Activated CD8-positive, alpha-beta memory T cell treated with anti-CD3 and anti-CD28 coated beads for 4 hours (primary cell): ENCODE measurements at places on chromosomes 7 and 10.

DNA sequence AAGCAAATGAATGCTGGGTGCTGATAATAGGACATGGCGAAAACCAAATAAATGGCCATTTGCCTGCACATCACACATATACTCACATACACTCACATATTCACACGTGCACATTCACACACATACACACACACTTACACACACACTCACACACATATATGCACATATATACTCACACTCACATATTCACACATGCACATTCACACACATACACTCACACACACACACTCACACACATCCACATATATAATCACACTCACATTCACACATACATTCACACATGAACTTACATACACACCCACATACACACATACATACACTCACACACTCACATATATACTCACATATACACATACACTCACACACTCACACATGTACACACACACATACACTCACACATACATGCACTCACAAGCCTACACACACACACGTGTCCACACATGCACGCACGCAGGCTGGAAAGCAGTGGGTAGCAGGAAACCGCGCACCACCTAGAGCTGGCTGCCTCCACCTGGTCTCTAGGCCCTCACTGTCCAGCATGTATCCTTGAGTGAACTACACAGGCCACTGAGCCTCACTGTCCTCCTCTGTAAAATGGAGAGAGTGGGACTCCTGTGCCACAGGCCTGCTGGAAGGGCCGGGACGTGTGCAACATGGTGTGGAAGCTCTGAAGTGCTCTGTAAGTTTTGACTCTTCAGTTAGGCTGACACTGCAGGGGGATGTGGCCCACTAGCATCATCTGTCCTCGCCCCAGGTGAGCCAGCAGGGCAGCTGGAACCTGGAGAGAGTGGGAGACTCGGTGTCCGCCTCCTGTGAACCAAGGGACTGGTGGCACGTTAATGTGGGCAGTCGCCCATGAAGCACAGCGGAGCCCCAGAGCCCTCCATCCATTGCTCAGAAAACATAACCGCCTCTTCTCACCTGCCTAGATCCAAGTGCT, 14.9 kb downstream of the TMEM72 start:
- DNase-seq = no peak

- DNase-seq = no peak
Observed at GRCh38 chr7:31991846-31992245, 78.4 kb downstream of the PDE1C start.

- no peak for DNase-seq
Observed at GRCh38 chr10:34655286-34656170, 159.6 kb downstream of the PARD3 start.

- DNase-seq = no peak
Observed at GRCh38 chr10:79937701-79938151, 11.2 kb downstream of the SFTPD start.

GRCh38 chr10:642186-642890, 47.1 kb downstream of the DIP2C start:
- DNase-seq = no peak

GRCh38 chr10:79053081-79053434, 15.7 kb upstream of the ZMIZ1 start:
- no peak for DNase-seq

DNA sequence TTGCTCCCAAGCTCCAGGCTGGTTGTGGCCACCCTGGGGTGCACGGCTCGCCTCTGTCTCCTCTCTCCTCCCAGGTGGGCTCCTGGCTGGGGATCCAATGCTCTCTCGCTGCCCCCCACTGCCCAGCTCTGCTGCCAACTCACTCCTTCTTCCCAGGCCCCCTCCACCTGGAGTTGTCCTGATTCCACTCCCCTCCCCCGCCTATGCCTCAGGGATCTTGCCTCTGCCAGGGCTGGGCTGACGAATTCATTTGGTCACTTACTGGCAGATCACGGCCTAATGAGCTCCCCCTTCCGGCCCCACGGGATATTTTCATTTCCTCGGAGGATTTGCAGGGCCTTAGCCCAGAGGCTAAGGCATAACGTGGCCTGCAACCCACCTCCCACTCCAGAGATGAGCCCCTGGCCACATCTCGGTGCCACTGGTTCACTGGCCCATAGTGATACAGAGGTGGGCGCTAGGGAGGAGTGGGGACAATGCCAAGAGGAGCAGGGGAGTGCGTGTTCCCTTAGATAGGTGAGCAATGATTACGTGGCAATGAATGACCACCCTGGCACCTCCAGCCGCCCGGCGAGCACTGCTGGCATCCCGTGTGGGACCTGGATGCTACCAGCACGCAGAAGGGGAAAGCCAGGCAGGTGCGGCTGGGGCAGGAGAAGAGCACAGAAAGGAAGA, 344.6 kb upstream of the SHH start:
- DNase-seq = no peak

DNA sequence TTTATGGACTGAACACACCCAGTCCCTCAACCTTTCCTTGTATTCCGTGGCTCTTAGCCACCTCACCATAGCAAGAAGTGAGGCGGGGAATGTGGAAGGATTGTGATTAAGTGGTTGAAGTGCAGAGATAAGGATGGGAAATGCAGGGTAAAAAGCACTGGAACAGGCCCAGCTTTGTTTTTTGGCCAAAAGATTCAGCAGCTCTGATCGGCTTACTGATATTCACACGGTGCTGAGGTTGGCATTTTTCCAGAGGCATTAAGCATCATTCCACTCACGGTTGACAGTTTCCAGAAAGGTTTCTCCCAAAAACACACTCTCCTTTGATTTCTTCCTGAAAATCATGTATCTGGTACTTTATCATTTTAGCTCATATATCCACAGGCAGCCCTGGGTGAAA, 544.2 kb downstream of the CNTNAP2 start:
- DNase-seq = no peak

GRCh38 chr7:137097111-137097510, 228.7 kb downstream of the CHRM2 start:
- no peak for DNase-seq

GRCh38 chr10:70807556-70807955, 8.2 kb upstream of the SGPL1 start:
- no peak for DNase-seq

GRCh38 chr7:87058744-87059524, 520 bp downstream of the ELAPOR2 start:
- no peak for DNase-seq

DNA sequence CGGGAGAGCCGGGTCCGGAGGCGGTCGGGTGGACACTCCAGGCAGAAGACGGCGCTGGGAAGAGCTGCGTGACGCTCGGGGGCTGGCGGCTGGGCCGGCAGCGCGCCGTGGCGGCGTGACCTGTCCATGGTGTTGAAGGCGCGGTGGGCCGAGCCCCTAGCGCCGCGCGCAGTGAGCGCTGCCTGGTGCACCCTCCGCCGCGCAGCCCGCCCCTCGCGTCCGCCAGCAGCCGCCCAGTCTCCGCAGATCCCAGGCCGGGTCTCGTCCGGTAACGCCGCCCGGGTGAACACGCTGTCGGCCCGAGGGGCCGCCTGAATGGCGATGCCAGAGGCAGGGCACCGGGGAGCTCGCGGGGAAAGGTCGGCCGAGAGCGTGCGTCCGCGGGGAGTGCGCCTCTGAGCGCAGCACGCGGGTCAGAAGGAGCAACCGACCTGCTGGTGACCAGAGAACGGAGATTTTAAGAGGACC, 657 bp upstream of the TMEM178B start:
- no peak for DNase-seq

GRCh38 chr10:31591569-31591968, 272.6 kb downstream of the ZEB1 start:
- no peak for DNase-seq

DNA sequence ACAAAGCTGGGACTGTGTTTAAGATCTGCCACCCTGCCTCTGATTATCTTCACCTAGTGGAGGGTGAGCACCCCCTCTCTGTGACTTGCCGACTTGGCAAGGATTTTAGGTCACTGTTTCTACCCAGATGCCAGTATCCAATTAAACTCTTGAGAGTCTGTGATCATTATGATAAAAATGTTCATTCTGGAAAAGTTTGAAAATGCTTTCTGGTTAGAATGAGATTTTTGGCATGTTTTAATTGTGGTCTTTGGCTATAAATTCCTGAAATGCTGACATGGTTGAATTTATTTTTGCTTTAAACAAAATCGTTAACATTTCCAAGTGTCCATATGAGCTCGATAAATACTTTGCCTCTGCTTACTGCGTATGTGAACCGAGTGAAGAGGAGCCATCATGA, 221.4 kb downstream of the BICC1 start:
- no peak for DNase-seq

DNA sequence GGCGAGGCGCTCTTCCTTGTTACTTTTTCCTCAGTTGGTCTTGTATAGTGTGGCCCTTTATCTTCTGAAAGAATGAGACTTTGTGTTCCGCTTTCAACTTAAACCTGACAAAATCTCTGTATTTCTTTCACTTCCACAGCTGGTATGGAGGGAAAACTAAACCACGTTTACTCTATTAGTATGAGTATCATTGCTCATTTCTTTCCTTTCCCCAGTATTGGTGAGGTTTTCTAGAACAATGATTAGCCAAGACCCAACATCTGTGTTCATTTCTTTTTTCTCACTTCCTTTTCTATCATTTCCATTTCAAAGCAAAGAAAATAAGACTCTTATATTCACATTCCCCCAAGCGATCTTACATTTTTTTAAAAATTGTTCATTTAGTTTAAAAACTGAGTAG, 165.3 kb downstream of the PAXIP1 start:
- DNase-seq = no peak

GRCh38 chr10:98265403-98266378, 2.3 kb downstream of the LOXL4 start:
- no peak for DNase-seq

DNA sequence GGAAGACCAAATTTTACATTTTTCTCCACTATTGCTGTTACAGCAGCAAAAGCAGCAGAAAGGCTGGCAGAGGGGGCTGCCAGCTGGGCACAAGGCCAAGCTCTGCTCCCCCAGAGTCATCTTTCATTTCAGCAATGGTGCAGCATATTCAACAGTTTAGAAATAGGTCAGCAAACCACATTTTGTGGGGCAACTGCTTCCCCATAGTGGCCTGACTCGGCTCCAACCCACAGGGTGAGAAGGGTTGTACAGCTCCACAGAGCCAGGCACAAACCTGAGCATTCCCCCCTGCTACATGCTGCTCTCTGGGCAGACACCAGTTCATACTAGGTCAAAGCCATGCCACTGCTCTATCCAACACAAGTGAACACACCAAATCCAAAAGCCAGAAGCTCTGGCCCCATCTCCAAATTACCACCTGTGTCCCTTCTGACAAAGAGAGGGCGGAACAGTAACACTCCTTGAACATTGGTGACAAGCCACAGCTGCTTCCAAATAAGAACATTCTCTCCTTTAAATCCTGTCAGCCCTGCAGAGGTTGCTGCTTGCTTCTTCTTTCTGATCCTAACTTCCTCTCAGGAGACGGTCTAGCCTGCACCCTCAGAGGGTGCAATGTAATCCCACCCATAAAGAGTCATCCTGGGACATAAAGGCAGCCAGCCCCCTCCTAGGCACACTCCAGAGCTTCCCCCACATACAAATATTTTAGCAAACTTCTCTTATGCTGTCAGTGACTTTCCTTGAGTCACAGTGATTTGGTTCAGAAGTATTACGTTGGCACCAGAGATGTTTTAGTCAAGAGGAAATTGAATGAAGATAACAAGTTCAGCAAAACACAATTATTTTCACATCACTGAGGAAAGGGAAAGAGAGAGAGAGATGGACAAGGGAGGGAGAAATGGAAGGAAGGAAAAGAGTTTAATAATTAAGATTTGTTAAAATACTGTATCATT, 39.0 kb upstream of the SLIT1 start:
- no peak for DNase-seq

GRCh38 chr10:127283017-127283416, 86.6 kb upstream of the INSYN2A start:
- DNase-seq = no peak

GRCh38 chr7:111029574-111030251, 61.2 kb upstream of the LRRN3 start:
- DNase-seq = no peak
